ENCODE measurements at places on chromosomes 13 and 19.

GRCh38 chr19:33496038-33496895 lies 25.3 kb downstream of the PEPD start:
- DNase-seq = peak; percentile 22

- DNase-seq = no peak
Observed at GRCh38 chr19:3610745-3611717, 4.4 kb upstream of the TBXA2R start.

- peak; percentile 61 for DNase-seq
Observed at GRCh38 chr19:7554990-7555864, 19.7 kb downstream of the PNPLA6 start.

GRCh38 chr19:46904114-46905060 lies 43.6 kb downstream of the ARHGAP35 start:
- no peak for DNase-seq

GRCh38 chr13:66992183-66992582 lies 238.0 kb downstream of the PCDH9 start:
- no peak for DNase-seq

DNA sequence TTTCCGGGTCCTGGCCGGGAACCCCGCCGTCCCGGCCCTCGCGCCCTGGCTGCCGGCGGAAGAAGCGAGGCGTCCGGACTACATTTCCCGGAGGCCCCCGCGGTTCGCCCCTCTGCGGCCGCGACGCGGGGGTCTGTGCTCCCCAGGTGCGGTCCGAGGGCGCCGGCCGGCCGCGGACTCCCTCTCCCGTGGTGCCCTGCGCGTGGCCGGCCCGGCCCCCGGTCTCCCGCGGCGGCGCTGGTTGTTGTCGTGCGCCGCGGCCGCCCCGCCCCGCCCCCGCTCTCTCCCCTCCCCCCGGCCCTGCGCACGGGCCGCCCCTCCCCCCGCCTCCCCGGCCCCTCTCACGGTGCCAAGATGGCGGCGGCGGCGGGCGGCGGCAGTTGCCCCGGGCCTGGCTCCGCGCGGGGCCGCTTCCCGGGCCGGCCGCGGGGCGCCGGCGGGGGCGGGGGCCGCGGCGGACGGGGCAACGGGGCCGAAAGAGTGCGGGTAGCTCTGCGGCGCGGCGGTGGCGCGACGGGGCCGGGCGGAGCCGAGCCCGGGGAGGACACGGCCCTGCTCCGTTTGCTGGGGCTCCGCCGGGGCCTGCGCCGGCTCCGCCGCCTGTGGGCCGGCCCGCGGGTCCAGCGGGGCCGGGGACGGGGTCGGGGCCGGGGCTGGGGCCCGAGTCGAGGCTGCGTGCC lies at the start of gene KMT2B:
Gene KMT2B, plus strand, starts transcription at position 339 of the 680 bp plus-strand sequence. Its CDS starts 16 bp downstream, at position 355.
- no peak for DNase-seq

DNA sequence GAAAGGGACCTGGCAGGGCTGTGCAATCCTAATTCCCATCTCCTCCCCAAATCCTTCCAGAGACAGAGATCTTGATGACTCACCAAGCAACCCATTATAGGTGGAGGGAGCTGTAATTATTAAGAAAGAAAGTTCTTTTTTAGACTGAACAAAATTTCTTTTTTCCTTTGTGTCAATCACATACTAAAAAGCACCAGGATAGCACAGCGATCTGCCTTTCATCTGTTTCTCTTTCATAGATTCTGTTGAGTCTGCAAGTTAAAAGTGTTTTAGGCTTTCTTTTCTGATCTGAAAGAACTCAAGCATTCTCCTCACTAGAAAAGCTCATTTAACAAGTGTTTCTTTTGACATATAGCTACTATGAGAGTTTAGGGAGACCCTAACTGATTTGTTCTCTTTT lies 222.8 kb downstream of the DCT start:
- no peak for DNase-seq

DNA sequence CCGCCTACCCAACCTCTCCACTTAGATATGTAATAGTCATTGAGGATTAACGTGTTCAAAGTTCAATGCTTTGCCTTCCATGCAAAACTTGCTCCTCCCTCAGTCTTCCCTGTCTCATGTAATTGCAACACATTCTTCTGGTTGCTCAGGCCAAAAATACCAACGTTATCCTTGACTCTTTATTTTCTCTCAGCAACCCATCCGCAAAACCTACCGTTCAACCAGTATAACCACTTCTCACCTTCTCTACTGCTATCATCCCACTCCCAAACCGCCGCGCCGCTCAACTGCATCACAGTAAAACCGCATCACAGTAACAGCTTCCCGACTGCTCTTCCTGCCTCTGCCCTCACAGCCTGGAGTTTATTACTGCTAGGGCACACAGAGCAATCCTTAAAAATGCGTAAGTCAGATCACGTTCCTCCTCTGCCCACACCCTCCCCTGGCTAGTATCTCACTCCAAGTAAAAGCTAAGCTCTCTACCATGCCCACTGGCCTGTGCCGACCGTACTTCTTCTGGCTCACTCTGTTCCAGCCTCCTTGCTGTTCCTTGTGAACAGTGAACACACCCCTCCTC lies 8.2 kb downstream of the MTIF3 start:
- no peak for DNase-seq

DNA sequence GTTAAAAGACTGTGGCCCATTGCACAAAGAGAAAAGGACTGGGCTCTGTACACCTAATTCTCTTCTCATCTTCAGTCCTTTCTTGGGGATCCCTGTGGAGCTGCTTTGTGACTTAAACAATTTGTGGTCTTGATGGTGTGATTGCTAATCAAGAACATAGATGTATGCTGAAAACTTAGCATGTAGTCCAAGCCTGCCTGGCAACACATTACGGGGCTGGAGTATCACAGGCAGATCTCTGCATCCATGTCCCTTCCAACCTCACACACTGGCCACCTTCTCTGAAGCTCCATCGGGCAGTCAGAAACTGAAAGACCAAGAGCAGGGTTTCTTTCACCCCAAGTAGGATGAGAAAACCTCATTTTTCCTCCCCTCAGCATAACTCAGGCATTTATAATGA lies 69.6 kb upstream of the ARGLU1 start:
- no peak for DNase-seq

DNA sequence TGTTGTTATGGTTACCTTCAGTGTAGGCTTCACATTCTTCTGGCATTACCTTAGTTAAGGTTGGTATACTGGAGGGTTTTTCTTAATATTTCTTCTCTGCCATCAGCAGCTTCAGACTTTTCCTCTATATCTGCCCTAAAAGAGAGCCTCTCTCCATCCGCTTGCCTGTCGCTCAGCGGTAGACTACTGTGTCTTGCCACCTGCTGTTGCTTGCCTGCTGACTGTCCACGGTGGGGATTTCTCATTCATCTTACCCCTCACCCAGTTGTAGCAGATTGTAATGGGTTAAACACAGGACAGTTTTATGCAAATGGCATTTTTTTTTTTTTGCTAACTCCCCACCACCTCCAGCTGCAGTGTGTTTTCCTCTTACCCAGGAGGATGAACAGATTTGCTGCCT lies 577.2 kb downstream of the SLITRK5 start:
- no peak for DNase-seq

GRCh38 chr19:18574691-18575291 lies 3.1 kb downstream of the UBA52 start:
- DNase-seq = no peak

DNA sequence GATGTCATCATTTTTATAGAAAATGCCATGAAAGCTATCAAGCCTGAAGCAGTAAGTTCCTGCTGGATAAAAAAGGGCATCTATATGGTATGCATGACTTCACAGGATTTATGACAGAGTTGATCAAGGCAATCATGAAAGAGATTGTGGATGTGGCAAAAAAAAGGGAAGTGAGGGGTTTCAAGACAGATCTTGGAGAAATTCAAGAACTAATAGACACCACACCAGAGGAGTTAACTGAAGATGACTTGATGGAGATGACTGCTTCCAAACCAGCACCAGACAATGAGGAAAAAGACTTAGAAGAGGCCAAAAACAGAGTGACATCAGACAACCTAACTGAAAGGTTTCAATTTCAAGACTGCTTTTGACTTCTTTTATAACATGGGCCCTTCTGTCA lies 691.1 kb upstream of the SLC10A2 start:
- DNase-seq = no peak

- DNase-seq = no peak
Observed at GRCh38 chr13:112770504-112770903, 80.7 kb downstream of the ATP11A start.

GRCh38 chr13:94692030-94692429 lies 20.3 kb downstream of the SOX21 start:
- DNase-seq = no peak

DNA sequence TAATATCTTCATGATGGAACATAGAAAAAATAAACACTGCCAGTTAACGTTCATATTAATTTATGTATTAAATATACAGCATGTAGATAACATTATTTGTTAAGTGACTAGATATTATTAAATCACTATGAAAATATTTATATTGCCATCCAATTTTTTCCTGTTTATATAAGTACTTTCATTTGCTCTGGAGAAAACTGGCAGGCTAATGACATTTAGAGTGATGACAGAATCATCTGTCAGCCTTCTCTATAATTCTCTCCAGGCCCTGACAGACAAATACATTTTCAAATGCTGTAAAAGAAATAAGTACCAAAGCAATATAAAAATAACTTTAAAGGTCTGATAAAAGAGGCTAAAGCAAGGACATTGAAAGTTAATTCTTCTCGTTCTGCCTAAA lies 2556.7 kb upstream of the PCDH20 start:
- no peak for DNase-seq

DNA sequence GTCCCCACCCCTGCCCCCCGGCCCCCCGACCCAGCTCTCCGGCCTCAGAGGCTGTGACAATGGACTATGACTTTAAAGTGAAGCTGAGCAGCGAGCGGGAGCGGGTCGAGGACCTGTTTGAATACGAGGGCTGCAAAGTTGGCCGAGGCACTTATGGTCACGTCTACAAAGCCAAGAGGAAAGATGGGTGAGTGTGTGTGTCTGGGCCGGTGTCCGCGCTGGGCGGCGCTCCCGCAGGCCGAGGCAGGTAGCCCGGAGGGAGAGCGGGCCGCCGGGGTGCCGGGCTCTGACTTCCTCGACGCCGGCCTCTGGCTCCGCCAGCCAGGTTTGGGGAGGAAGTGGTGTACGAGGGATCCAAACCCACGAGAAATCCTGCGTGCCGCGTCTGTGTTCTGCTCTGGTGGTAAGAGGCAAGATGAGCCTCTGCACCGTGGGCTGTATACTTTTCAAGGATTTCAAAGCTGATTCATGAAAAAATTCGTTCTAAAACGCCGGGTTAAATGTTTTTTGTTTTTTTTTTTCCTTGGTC lies 718 bp downstream of the CDK8 start:
- DNase-seq = peak; percentile 78

GRCh38 chr13:44867825-44868224 lies 121.4 kb downstream of the NUFIP1 start:
- no peak for DNase-seq

DNA sequence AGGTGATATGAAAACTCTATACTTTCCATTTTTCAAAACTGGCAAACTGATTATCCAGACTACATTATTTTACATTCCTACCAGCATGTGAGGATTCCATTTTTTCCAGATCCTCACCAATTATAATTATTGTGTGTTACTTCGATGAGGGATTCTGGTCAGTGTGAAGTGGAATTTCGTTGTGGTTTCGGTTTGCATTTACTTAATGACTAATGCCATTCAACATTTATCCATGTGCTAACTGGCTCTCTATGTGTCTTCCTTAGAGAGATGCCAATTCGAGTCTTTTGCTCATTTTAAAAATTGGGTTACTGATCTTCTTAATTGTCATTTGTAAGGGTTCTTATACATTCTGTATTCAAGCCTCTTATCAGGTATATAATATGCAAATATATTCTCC lies 1551.3 kb upstream of the MIR17HG start:
- no peak for DNase-seq

DNA sequence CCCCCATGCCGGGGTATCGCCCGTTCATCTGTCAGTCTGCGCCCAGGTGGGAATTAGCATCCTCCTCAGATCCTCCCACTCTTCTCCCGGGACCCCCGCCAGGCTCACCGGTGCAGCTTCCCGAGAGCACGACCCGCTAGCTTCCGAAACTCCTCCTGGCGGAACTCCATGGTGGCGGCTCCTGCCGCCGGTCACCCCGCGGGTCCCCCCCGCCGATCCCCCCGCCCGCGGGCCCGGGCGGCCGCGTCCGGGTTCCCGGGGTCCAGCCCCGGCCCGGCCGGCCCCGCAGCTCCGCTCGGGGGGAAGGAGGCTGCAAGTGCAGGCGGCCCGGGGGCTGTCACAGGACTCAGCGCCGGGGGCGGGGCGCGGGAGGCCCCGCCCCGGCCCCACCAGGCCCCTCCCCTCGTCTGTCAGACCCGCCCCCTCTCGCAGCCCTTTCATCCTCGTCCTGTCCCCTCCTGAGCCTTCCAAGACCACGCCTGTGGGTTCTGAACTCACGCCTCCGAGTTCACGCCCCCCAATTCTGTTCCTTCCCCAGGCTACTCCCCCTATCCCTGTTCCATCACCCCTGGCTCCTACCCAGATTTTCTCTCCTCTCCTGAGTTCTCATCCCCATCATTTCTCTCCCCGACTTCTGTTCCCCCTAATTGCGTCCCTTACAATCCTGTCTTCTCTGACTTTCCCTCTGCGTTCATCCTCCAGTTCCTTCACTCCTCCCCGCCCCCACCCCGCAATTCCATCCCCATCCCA lies at the start of gene SLC17A7:
Gene SLC17A7, minus strand, starts transcription at position 318 of the 750 bp plus-strand sequence. Its CDS starts 148 bp downstream, at position 170.
- DNase-seq = no peak

DNA sequence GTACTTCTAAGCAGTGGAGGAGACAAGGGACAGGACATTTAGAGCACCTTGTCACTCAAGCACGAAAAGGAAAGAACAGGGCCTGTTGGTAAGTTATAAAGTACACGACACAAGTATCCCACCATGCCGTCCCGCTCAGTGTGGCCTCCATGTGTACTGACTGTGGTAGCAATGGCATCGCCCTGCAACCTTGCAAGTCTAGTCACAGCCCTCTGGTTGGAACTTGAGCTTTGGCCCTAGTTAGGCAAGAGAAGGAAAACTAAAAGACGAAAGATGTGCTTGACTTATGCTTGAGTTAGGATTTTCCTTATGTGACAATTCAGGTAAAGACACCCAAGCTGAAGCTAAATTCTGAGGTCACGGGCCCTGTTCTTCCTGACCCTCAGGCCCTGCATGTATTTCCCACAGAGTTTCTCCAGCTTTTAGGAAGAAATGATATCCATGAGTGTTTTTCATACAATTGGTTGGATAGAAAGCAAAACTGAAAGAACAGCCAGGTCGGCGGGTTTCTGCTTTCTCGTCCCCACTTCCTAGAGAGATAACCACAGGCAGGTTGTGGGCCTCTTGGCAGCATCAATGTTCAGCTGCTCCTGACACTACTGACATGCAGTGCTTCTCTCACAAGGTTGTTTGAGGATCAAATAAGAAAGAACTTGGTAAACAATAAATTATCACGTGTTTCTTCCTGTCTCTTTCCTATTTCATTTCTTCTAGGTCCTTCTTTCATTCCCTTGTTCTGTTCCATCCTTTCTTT lies 216.2 kb downstream of the IRS2 start:
- DNase-seq = no peak

GRCh38 chr13:37934339-37935191 lies 65.0 kb upstream of the TRPC4 start:
- DNase-seq = no peak

- DNase-seq = no peak
Observed at GRCh38 chr19:50633359-50633758, 6.3 kb downstream of the SYT3 start.

- no peak for DNase-seq
Observed at GRCh38 chr19:55015126-55015525, 22.9 kb downstream of the GP6 start.
